NCI-H524 treated with DMSO at 0.1 percent for 48 hours (cell line): ENCODE measurements at places on chromosomes 7 and 10.

GRCh38 chr10:90960355-90960814, 39.5 kb upstream of the ANKRD1 start:
- DNase-seq = no peak

DNA sequence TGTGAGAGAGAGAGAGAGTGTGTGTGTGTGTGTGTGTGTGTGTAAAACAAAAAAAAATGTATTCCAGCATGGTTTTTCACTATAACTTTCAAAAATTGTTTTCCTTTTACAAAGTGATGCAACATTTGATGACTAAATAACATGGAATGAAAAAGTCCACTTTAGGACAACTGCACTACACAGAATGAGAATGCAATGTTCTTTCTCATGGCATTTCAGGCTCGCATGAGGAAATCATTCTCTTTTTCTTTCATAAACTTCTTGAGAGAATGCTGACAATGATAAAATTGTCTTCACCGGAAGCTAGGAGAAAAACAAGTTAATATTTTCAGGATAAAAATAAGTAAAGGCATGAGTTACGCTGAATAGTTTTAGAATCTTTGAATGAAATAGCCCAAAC, 53.7 kb downstream of the SLC16A12 start:
- no peak for DNase-seq

GRCh38 chr7:2915023-2915422, 70.9 kb upstream of the GNA12 start:
- DNase-seq = no peak

GRCh38 chr10:22702348-22702747, 12.0 kb downstream of the PIP4K2A start:
- DNase-seq = no peak

DNA sequence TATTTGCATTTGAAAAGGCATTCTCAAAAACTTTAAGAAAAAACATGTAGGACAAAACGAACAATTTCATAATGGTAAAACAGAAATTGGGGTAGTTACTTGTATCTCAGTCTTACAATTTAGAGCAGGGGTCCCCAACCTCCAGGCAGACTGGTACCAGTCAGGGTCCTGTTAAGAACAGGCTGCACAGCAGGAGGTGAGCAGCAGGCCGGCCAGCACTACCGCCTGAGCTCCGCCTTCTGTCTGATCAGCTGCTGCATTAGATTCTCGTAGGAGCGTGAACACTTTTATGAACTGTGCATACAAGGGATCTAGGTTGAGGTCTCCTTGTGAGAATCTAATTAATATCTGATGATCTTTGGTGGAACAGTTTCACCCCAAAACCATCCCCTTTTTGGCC, 77.3 kb downstream of the SEMA3A start:
- DNase-seq = no peak

DNA sequence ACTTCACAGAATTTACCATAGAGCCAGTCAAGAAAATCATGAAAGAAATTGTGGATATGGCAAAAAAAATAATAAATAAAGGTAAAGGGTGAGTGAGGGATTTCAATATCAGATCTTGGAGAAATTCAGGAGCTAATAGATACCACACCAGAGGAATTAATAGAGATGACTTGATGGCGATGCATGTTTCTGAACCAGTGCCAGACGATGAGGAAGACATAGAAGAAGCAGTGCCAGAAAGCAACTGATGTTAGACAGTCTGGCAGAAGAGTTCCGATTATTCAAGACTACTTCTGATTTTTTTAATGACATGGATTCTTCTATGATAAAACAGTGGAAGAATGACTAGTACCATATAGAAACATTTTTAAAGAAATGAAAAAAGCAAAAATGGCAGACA, 314.7 kb downstream of the BICC1 start:
- no peak for DNase-seq

DNA sequence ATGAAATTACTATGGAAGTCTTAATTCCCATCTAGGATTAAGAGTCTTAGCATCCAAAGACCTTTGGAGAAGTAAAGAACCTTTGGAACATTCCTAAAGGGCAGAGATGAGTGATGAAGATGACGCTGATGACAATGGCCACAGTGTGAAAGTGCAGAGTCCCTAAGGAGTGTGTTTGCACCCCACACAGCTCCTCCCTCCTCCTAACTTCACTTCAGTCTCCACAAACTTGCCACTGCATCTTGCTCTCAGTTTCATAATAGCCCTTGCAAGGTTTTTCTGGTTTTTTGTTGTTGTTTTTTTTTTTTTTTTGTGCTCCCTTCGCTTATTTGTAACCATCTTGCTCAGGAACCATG, 117.5 kb upstream of the ANLN start:
- DNase-seq = no peak

DNA sequence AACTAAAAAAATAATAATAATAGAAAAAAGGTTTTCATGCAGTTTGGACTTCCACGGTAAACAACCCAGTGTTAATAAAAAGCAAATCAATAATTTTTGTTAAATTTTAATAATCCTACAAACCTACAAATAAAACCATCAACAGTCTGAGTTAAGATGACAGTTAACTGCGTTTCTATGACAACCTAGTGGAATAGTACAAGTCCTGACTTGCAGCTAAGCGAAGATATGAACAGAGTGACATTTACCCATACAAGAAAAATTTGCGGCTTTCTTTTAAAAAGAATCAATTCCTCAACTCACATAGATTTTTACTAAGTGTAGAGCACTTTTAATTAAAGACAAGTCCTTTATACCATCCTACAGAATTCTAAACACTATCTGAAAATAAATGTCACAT, 35.6 kb downstream of the VPS41 start:
- DNase-seq = no peak

GRCh38 chr7:44101966-44102845, 1.9 kb upstream of the AEBP1 start:
- DNase-seq = no peak

DNA sequence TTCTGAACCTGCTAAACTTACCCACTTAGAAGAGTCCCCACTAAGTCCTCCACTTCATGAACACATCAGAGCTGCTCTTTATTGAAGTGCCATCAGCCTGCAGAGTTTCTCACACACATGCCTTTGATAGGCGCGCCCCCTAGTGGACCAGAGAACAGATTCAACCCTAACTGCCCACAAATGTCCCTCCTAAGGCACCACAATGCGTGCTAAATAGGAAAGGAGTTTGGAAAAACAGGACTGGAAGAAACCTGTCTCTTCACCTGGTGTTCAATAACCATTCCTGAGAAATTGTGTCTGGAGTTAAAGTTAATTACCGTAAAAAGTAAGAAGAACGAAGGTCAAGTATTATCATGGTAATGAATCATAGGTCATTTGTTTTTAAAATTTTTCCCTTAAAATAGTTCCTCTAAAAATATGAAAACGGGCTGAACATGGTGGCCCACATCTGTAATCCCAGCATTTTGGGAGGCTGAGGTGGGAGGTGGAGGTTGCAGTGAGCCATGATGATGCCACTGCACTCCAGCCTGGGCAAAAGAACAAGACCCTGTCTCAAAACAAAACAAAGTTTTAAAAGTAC, 249.7 kb downstream of the ELMO1 start:
- no peak for DNase-seq

DNA sequence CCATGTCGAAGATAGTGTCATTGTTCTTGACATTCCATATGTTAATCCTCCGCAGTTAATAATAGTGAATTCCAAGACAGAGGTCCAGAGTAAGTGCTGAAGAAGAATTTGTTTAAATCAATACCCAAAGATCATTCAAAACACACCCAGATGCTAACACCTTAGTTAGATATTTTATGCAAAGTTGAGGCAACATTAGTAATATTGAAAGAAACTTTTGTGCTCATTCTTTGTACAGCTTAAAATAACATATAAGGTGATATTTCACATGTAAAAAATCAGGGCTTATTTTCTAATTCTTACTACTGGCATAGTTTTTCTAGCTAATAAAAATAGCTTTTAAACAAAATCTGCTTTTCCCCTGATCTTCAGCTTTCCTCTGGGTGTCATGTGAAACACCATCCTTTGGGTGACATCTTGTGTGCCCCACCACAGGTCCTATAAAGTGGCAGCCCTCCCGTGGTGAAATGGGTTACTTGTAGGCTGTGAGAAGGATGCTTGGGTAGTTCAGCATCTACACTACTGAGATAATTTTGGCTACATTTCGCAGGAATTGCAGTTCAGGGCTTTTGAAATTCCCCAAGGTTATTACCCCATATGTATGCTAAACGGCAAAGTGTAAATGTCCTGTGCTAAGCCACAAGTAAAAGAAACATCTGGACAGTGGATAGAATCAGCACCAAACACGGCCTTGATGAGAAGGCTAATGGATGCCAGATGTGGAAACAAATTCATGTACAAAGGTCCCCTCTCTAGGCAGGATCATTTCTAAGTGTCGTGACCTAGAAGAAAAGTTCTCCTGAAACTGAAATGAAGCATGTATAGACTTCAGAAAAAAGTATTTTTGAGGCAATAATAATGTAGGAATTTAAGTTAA, 105.4 kb downstream of the GRM3 start:
- no peak for DNase-seq

DNA sequence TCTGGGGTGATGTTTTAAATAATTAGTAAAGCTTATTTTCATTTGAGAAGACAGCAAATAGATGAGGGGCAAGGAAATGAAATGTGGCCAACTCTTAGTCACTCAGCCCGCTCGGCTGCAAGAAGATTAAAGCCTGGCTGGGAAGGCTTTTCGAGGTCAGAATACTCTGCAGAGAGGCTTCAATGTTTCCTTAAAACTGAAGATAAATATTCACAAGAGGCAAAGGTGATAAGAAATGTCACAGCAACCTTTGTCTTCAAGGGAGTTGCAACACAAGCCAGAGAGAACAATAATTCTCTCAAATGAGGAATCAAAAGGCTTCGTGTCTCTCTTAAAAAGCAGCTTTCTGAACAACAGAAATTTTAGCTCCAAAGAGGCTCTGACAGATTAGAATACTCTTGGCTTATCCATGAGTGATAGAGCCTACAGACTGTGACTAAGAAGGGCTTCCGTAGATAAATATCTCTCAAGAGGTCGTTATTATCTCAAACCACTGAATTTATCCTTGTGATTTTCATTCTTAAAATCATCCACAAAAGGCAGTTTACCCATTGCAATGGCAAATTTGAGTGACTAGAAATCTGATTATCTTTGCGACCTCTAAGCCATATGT, 92.5 kb downstream of the KLF6 start:
- DNase-seq = no peak

DNA sequence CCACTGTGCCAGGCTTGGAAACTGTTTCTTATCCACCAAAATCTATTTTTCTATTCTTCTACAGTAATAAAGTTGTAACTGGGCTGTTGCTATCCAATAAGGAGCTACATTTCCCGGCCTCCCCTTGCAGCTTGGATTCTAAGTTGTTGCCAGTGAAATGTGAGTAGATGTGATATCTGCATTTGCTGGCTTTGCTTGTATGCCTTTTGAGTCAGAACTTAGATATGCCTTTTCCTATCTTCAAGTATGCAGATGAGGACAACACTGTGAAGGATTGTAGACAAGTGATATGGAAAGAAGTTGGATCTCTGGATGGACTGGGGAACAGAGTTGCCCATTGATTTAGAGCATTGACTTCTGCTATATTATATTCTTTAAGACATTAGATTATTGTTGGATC, 236.9 kb downstream of the REEP3 start:
- no peak for DNase-seq

DNA sequence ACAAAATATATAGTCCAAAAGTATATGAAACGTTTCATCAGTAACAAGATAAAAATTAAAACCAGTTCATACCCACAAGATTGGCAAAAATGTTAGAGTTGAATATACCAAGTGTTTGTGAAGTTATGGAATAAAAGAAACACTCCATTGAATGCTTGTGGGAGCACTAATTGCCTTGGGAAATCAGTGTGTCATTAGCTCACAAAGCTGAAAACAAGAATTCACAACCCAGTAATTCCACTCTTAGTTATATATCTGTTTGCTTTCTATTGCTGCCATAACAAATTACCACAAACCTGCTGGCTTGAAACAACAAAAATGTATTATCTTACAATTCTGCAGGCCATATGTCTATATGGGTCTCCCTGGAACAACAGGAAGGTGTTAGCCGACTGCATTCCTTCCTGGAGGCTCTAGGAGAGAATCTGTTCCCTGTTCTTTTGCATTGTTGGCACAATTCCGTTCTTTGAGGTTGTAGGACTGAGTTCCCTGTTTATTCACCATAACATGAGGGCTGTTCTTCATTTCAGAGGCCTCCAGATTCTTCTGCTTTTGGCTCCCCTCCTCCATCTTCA, 45.7 kb downstream of the SEM1 start:
- DNase-seq = no peak

DNA sequence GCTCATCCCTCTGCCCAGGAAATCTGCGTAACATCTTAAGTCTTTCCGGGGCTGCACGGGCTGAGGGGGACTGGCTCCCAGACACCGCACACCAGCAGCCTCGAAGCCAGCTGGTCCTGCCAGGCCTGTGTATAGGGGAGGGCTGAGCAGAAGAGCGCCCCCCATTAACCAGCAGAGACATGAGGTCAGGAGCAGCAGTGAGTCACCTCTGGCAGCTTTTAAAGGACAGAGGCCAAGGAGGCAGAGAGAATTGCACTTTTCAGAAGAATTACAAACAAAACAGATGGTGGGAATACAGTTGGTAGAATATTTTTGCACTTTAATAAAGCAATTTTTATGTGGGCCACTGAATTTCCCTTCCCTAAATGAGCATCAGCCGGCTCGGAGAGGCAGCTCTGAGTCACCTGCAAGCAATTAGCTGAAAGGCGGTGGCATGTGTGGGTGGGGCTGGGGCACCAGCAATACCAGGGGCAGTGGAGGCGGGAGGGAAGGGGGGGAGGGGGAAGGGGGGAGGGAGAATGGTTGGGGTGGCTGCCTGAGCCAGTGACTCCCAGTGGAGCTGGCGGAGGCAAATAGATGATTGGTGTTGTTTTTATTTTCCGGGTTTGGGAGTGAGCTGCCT, 39.1 kb downstream of the GOLGA7B start:
- no peak for DNase-seq

DNA sequence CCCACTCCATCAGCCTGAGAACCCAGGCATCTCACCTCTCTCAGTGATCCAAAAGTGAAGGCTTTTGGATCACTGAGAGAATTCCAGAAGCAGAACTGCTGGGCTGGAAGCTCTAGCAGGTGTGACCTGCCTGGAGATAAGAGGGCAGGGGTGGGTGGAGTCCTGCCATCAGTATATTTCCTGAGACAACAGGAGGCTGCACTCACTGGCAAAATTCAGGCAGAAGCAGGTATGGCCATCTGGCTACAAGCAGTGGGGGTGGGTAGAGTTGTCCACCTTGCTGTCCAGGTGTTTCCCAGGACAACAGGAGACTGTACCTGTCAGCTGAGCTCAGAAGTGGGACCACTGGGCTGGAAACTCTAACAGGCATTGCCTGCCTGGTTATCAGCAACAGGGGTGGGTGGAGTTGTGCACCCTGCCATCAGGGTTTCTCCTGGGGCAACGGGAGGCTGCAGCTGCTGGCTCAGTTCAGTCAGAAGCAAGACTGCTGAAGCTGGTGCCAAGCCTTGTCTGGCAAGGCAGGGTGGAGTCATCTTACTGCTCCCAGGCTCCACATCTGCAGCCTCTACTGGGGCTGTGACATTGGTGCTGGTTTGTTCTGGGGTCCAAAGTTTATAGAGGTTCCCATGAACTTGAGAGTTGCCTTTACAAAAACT, 47.2 kb upstream of the SFTPD start:
- DNase-seq = no peak

DNA sequence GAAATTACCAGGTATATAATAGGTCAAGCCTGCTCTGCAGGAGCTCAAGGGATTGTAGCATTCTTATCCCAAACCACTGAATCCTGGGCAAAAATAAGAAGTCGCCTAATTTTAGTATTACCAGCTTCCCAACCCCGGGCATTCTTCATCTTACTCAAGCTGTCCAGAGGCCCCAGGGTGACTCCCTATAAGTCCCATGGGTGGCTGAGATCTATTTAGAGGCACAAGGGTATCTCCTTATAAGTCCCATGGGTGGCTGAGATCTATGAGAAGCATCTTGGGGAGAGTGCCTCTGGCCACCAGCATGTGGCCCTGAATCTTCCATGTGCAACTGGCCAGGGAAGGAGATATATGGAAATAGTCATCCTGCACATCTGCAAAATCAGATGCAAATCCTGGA, 38.9 kb downstream of the PRSS2 start:
- no peak for DNase-seq
